ENCODE measurements at places on chromosomes 11 and 22.
A peak's percentile ranks its signal among the peaks of the same experiment; 100 is the strongest.

- no peak for DNase-seq
Measured at GRCh38 chr11:69448471-69449284, 32.8 kb upstream of the LINC01488 start.

DNA sequence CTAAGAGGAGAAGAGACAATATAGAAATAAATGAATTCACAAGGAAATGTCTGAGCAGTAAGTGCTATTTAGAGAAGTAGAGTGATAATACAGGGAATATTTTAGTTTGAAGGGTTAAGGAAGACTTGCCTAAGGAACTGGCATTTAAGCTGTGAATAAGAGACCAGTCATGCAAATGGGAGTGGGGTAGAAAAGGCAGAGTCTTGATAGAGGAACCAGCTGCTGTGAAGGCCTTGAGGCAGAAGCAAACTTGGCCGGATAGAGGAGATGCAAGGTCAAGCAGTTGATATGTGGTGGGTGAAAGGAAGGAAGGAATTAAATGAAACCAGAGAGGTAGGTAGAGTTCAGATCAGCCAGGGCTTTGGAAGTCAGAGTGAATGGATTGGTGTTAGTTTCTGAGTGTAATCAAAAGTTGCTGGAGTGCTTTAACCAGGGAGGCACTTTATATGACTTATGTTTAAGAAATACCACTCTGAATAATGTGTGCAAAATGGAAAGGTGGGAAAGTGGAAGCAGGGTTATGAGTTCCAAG is 198.4 kb upstream of the SESN3 start:
- no peak for DNase-seq

DNA sequence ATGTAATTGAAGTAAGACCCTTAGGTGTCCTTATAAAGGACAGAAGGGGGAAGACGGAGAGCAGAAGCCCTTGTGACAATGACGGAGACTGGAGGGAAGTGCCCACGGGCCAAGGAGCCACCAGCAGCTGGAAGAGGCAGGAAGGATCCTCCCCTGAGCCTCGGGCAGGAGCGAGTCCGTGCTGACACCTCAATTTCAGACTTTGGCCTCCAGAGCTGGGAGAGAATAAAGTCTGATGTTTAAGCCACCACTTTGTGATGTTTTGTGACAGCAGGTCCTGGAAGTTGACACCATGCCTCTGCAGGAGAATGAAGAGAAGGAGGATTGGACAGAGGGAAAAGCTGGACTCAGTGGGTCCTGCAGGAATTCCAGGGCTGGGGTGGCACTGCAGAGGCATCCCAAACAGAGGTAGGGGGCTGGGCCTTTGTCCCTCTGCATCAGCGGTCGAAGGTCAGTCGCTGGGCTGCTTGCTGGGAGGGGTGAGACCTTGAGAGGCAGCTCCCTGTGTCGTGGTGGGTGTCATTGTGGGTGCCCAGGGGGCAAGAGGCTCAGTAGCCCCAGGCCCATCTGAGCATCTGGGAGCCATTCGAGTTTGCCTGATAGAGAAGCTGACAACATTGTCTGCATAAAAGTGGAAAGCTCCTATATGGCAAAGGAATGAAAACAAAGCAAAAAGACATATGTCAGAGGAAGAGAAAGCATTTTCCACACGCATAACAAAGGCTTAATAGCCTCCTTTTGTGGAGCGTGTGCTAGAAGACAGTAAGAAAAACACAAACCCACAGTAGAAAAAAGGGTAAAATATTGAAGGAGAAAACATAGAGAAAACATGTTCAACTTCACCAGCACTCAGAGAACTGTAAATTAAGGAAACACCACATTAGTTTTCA is 68.8 kb downstream of the RTL6 start:
- DNase-seq: no peak

DNA sequence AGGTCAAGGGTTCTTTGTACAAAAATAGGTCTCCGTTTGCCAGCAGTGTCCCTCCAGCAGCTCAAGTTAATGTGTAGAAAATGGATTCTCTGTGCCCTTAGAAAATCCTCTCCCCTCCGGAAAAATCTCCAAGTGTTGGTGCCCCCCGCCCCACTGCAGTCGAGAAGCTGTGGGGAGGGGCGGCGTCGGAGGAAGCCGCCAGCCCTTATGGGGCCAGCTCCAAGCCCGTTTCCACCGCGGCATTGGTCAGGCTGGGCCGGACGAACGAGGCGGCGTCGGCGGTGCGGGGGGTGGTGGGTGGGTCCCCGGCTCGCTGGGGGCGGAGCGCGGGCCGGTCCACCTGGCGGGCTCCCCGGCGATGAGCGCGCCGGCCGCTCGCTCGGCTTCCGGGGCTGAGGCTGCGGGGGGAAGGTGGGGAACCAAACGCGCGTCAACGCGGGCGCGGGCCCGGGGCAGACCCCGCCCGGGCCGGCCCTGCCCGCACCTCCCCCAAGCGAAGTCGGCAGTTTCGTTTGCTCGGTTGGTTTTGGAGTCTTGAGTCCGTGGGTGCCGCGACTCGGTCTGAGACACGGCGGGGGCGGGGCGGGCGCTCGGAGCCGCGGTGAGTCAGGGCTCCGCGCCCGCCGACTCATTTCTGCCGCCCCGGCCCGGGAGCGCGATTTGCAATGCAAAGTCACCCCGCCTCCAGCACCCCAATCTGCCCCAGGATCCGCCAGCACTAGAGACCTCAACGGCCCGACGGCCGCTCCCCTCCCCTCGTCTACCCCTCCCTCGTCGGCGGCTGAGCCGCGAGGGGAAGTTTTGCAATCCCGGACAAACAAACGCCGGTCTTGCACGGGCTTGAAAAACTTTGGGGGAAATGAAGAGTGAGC is 1.4 kb downstream of the ASCL2 start:
- peak; percentile 81 for DNase-seq

DNA sequence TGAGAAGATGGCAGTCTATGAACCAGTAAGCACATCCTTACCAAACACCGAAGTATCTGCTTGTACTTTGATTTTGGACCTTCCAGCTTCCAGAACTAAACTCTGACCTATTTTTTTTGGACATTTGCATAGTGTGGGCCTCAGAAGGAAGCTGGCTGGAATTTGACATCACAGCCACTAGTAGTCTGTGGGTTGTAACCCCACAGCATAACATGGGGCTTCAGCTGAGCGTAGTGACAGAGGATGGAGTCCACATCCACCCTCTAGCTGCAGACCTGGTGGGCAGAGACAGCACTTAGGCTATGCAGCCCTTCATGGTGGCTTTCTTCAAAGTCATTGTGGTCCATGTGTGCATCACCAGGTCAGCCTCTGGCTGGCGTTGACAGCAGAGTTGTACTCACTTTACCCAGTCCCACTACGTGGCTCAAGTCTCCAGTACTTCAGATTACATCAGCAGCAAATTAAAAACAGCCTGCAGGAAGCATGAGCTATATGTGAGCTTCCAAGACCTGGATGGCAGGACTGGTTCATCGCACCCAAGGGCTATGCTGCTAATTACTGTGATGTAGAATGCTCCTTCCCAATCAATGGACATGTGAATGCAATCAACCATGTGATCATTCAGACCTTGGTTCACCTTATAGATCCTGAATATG is 58.6 kb upstream of the VPREB1 start:
- no peak for DNase-seq

DNA sequence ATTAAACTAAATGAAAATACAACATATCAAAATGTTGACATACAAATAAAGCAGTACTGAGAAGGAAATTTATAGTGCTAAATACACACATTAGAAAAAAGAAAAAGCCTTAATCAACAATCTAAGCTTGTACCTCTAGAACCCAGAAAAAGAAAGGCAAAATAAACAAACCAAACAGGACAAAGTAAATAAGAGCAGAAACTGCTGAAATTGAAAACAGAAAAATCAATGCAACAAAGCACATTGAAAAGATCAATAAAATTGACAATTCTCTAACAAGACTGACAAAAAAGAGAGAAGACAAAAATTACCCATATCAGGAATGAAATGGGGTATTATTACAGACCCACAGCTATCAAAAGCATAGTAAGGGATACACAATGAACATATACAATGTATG is 21.0 kb downstream of the DCUN1D5 start:
- DNase-seq: no peak

DNA sequence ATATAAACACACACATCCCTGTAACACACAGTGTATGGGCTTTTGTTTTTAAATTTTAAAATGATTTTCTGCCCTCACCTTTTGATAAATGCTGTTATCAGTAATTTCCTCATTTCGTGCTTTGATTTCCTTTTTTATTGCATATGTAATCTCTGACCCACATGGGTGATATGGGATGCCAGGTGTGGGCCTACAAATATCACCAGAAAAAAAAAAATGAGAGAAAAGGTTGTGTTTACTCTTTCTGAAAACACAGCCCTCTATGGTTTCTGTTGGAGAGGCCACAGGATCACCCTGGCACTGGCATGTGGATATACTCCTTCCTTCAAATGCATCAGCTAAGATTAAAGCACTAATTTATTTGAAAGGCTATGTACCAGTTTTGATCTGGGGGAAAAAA is 17.0 kb downstream of the DRD2 start:
- DNase-seq: no peak

DNA sequence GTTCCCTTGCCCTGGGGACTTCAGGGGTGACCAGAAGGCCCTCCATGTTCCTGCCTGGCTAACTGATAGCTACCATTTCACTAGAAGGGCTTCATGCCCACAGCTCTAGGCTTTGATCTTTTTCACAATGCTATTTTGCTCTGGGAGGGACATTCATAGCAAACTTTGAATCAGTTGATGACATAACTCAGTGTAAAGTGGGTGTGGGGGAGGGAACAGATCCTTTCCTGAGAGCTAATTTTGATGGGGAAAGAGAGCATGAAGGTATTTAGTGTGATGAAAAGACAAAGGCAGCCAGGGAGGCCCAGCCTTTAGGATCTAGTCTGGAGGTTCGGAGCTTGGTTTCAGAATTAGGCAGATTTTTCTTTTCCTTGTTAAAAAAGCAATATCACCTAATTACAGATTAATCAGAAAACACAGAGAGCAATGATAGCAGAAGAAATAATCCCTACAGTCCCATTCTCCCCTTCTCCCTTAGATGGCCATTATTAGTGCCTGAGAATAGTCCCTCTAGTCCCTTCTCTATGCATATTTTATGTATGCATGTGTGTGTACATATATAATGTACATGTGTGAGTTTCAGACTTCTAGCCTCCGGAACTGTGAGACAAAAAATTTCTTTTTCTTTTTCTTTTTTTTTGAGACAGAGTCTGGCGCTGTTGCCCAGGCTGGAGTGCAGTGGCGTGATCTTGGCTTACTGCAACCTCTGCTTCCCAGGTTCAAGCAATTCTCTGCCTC is 46.9 kb downstream of the YWHAH start:
- DNase-seq: no peak

GRCh38 chr22:27242917-27243589 is 558.5 kb downstream of the MN1 start:
- no peak for DNase-seq

DNA sequence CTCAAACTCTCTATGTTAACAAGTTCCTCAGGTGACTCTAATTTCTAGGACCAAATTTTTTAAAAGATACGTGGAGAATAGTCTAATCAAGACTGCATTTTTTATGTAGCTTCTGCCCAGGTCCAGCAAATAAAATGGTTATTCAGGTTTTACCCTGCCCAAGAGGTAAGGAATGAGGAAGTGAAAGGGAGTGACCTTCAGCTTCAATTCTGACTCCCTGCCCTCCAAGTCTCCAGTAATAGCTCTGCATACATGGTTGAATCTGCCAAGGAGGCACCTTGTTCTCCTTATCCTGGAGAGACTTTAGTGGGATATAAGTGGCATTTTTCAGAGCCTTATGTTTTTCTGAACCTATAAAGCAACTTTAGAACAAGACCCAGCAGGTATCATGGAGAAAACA is 15.5 kb downstream of the MUC15 start:
- DNase-seq: no peak

DNA sequence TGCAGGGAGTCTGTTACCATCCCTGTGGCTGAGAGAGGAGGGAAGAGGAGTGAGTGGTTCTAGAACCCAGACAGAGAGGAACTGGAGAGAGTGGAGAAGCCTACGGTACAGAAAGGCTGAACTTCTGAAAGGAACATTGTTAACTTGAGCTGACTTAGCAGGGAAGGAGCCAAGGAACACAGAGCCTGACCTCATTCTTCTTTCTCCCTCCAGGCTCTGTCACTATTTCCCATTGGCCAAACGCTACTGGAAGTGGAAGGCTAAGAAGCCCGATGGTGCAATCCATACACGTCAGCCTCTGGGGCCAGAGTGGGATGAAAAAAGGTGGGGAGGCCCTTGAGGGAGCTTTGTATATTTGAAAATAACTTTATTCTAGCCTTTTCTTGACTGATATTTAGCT is 16.5 kb upstream of the WT1 start:
- no peak for DNase-seq

DNA sequence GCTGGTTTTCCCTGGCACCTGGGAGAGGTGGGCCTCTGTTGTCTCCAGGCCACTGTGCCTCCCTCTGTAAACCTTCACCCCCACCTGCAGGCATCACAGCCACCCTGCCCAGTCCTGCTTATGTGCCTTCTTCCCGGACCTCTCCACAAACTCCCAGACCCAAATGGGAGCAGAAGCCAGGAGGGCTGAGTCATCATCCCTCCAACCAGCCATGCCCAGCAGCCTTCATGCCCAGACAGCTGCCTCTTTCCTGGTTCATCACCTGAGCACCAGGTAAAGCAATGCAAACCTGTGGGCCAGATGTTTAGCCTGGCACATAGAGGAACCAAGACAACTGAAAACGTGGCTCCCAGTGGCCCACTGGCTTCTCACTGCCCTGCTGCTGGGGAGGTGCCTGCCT is 2.1 kb upstream of the TMPRSS4 start:
- DNase-seq: no peak

DNA sequence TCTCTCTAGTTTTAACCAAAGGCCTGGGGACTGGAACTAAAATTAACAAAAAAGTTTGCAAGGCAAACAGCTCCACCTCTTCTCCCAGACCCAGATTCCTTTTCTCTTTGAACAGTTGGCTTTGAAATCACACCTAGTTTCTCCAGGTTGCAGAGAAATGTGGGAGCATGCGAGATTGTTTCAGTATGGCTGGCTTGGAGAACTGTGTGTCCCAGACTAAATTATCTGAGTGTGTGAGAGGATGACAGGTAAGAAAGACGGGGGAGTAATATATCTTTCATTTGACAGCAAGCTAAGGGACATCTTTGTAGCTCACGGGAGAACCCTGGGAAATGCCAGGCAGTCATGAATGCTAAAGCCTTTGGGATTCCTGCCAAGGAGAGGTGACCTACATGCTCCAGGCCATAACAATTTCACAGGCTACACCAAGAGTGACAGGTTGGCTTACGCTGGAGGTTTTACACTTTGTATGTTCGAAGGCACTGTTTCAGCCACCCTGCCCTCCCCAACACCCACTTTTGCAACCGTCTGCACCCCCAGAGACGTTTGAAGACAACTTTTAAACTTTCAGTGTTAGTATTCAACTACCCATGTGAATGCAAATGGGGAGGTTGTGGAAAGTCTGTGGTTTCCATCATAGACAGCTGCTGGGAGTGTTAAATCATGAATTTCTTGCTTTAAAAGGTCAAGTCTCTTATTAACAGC is 109.3 kb upstream of the SNX19 start:
- no peak for DNase-seq

- no peak for DNase-seq
Measured at GRCh38 chr11:4167758-4168157, 73.2 kb downstream of the RRM1 start.

GRCh38 chr22:27772984-27773498 is 28.5 kb downstream of the MN1 start:
- DNase-seq: no peak

Data from stimulated activated CD4-positive, alpha-beta T cell treated with anti-CD3 and anti-CD28 coated beads, Interleukin-1b, Interleukin-23, amount 100 ng/mL, for 48 hours (primary cell).